NCI-H187 treated with DMSO at 0.1 percent for 48 hours (cell line): ENCODE measurements at places on chromosomes 12 and 14.

DNA sequence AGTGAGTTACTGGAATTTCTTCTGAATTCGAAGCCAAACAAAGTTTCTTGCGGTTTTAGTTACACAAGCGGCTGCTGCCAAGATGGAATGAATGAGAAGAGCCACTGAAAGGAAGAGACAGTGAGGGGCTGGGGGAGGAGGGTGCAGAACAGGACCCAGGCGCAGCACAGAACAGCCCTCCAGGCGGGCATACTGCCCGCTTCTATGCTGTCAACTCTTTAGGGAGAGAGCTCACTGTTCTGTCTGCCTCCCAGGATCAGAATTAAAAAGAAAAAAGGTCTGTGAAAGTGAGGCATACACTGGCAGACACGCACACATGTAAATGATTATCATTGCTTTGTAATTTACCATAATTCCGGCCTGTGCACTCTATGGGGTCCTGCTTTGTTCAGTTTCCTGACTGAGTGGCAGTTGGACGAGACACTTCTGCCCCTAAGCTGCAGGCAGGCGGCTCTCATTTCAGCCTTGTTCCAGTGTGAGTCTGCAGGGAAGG lies 231.6 kb downstream of the CACNA1C start:
- DNase-seq = no peak

DNA sequence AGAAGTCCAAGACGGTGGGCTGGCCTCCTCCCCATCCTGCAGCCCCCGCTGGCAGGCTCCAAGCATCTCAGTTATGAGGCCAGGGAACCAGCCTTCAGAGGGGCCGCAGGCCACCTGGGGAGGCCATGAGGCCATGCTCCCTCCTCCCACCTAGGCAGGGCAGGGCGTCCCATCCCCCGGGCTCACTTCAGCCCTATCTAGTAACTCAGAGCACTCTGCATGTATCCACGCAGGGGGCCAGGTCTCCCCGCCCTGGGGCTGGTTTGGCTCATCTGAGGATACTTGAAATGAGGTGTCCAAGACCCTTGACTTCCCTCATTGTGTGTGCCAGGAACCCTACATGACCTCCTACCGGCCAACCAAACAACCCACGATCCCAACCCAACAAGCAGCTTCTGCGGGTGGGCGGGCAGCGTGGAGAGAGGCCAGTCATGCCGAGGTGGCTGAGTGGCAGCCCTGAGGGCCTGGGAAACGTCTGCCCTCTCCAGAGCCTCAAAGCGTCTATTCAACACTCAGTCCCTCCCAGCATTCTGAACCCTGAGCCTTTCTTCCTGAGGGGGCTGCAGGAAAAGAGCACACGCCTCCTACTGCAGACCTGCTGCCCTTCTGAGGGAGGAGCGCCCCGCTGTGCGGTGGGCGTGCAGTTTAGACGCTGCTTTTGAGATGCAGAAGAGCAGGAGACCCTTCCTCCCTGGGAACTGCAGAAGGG lies 16.8 kb downstream of the ISCA2 start:
- DNase-seq = no peak

- no peak for DNase-seq
Observed at GRCh38 chr12:13472690-13473089, 276.2 kb downstream of the EMP1 start.

- DNase-seq = no peak
Observed at GRCh38 chr12:49368240-49368600, 958 bp downstream of the SPATS2 start.

DNA sequence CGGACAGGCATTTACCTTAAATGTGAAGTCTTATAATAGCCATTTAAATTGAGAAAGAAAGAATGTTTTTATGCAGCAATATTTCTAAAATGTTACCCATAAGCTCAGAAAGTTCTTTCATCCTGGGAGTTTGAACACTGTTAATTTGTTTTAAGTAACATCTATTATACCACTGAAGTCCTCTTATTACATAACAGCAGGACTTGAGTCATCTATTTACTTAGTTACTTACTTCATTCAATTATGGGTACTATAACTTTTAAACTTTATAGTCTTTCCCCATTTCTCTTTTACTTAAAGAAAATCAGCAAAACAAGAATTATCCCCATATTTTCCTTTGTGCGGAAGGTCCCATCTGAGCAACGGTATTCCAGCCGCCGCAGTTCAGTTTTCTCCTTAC lies 473.1 kb downstream of the ETNK1 start:
- DNase-seq = no peak

DNA sequence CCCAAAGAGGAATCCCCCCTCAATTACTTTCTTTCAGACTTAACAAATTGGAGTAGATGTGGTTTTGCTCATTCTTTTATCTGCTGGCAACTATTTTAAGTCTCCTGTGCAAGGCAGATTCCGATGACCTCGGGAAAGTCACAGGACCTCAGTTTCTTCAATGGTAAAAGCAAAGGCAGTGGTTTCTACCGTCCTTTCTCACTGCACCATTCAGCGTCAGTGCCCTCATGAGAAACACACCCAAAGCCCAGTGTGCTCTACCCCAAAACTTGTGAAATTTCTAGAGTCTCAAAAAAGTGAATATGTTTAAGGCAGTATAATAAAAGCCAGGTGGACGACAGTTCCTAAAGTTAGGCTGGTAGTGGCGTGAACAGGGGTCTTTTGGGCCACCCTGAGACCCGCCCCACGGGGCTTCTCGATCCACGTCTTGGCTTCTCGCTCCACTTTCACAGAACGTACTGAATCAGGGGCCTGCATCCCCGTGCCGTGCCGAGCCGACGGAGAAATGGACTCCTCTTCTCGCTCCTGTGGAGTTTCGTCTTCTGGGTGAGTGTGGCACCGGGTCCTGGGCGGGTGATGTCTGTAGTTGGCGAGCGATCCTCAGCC lies 1.3 kb upstream of the ARHGAP5 start:
- no peak for DNase-seq

GRCh38 chr12:65432114-65432513 lies 153.6 kb downstream of the MSRB3 start:
- no peak for DNase-seq

- DNase-seq = no peak
Observed at GRCh38 chr14:22200977-22201605, 387.9 kb downstream of the DAD1 start.

GRCh38 chr12:62928632-62929031 lies 6.3 kb downstream of the PPM1H start:
- no peak for DNase-seq

DNA sequence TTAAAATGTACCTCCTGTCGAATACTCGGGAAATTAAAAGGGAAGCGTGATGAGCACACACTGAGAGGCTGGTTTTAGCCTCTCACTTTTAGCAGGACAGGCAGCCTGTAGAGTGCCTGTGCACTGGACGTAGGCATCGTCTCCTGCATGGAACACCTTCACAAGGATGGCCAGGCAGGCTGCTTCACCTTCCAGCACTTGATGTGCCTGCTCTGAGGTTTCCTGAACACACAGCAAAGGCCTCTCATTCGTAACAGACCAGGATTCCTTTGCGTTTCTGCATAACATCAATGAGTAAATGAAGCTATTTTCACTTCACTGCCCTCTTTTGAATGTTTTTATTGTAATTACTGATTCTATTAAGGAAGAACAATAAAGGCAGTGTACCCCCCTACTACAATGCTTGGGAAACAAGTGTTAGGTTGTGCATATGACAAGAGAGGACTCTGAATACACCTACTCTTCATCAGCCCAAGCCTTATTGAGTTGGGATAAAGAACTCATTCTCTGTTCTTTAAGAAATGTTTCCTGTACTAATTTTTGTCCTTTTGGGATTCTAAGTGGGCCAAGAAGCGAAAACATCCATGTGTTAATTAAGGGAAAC lies 1077.6 kb upstream of the FOXG1 start:
- no peak for DNase-seq

DNA sequence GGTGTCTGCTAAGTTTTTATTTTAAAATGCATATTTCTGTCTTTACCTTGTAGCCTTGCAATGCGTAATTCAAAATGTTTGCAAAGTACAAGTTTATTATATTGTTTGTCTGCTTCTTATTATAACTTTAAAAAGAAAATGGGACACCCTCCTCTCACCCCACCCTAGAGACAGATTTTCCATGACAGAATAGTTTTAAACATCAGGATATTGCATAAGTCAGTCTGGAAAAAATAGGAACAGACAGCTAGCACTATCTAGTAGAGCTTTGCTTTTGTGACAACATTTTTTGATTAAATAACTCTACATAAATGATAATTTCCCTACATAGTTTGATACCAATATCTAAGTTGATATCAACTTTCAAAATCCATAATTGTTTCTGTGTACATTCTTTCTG lies 71.3 kb downstream of the PDE3A start:
- no peak for DNase-seq

GRCh38 chr12:103813949-103814348 lies 27.1 kb downstream of the NT5DC3 start:
- no peak for DNase-seq

DNA sequence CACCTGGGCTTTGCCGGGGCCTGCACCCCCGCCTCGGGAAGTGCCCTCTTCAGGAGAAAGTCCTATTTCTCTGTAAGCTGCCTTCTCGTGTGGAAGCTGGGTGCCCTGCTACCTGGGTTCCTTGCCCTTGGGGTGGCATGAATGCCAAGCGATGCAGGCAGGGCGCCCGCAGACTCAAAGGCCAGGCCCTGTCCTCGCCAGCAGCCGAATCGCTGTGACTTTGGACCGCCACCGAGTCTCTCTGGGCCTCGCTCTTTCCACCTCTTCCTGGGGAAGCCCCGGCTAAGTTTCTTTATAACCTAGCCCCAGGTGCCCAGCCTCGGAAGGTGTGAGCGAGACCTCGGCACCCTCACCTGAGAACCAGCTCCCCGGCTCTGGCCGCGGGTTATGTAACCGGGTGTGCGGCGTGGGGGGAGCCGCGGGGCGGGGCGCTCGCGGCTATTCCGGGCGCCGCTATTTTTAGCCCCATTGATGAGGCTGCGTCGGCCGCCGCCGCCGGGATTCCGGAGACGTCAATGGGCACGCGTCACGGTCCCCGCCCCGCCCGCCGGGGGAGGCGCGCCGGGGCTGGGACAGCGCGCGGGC lies 14.6 kb upstream of the NR4A1 start:
- no peak for DNase-seq

GRCh38 chr14:58280954-58281787 lies 17.2 kb upstream of the ARID4A start:
- no peak for DNase-seq

- DNase-seq = no peak
Observed at GRCh38 chr14:106201376-106201775, 675.0 kb downstream of the TMEM121 start.

DNA sequence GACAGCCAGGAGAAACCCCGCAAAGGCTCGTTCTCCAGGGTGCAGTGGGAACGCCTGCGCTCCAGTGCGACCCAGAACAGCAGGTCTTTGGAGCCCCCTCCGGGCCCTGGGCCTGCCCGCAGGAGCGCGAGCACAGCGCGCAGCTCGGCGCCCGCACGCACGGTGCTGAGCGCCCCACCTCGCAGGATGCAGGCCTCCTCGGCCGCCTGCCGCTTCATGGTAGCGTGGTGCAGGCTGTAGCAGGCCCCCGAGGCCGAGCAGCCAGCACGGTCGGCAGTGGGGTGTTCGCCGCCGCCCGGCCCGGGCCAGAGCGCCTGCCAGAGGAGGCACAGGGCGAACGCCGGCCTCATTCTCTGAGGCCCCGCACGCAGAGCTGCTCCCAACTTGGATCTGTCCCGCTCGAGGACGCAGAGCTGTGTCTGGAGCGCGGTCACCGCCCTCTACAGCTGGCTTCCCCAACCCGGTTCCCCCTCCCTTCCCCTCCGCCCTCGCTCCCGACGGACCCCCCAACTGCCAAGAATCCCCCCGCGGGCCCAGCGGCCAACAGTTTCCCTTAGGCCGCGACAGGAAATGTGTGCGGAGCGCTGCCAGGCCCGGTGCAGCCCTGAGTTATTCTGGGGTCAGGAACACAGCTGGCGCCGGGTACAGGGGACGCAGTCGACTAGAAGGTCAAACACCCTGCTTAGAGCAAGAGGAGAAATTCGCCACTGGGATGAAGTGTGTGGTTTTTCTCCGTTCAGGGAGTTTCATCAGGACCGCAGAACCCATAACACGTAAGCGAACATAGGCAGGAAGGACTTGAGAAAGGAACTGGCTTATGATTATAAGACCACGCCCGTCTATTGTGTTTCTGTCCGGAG lies at the start of gene CLEC14A:
CLEC14A (minus strand) TSS at position 421 of the 860 bp plus-strand sequence; CDS start at position 350, 71 bp downstream.
- no peak for DNase-seq

GRCh38 chr12:3204730-3205531 lies 127.8 kb downstream of the TSPAN9 start:
- no peak for DNase-seq

GRCh38 chr12:80232837-80233236 lies 133.5 kb downstream of the OTOGL start:
- no peak for DNase-seq

DNA sequence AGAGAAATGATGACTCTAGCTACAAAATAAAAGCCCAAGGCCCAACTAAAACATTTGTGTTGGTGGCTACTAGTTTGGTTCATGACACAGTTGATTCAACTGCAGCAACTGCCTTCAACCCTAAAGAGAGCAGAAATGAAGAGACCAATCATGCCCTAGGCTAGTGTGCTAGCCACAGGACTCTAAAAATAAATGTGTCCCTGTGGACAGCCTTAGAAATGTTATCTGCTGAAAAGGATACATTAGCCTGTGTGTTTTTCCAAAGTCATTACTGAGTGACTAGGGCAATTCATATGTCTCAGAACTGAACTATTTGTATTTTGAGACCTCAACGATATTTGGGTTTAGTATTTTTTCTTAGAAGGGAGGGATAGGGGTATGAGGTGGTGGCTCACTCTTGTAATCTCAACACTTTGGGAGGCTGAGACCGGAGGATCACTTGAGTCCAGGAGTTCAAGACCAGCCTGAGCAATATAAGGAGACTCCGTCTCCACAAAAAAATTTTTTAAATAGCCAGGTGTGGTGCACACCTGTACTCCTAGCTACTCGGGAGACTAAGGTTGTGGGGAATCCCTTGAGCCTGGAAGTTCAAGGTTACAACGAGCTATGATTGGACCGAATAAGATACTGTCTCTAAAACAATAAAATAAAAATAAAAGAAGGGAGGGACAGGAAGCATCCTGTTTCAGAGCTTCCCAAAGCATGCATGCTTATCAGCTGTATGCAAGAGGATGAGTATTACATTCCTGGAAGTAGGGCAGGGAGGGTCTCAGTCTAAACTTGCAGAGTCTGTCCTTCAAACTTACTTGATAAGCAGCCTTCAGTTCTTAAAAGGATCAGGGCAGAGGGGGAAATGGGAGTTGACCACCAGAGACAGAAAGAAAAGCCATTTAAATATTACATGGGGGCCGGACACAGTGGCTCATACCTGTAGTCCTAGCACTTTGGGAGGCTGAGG lies 29.6 kb upstream of the NAP1L1 start:
- DNase-seq = no peak

DNA sequence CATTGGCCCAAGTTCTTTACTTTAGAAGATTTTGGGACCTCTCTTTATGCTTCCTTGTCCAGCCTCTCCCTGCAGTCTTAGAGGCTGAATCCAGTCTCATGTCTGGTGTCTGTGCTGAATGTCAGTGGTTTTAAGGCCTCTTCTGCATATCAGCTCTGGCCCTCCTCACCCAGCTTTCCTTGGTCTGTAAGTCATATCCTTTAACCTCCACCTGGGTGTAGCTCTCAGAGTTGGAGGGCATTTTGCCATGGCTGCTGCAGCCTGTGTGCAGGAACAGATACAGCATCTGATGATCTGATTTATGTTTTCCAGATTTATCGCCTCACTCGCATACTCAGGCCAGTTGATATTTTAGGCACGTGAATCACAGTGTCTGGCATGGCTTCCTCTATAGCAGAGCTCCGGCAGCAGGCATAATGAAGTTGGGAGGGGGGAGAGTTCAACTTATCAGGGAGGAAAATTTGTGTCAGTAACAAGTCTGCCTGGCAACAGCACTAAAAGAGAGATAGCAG lies 335.0 kb downstream of the PCNX1 start:
- no peak for DNase-seq

GRCh38 chr12:27549801-27550652 lies 26.0 kb downstream of the PPFIBP1 start:
- no peak for DNase-seq
